ENCODE measurements at places on chromosomes 2 and 18.

DNA sequence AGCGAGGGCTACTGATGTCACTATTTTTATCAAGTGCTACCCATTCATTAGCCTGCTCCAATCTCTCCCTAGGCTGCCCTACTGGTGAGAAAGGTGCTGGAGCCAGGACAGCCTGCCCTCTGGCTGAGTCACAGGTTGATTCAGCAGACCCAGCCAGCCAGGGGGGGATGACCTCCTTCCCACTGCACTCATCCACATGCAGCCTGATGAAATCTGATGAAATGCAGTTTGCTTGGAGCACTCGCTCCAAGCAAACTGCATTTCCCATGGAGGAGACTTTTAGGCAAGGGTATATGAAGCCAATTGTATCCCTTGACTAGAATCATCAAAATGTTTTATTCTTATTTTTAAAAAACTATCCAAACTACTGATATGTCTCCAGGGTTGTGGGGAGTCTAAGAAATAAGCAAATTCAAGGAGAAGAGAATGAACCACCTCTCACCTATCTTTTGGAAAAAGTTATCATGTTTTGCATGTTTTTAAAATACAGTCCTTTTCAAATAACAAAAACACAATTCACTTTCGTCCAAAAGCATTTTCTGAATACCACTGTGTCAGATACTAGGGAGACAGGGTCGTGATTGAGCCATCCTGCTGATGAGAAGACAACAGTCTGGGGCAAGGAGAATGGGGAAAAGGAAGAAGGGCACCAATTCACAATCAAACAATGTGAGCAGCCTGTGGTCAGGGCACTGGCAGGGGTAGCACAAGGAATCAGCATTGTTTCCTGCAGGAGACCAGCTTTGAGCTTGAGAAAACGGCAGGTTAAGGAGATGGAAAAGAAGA, 128.3 kb downstream of the AFF3 start:
- DNase-seq, result no peak

DNA sequence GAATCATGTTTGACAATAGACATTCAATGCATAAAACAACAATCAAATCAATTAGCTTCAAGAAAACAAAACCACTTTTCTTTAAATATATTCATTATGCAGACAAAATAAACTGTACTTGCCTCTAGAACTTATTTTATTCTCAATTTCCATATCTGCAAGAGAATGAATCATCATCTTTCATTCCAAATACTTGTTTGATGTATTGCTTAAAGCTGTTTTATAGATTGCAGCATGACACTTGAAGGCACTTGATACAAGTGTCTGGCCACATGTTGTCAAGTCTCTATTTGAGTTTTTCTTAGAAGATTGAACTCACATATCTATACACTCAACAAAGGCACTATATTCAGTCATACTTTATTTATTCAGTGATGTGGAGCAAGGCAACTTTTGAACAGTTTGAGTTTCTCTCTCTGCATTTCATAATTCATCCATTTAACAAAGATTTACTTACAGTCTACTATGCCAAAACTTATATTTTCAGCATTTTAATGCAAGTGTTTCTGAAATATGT, 38.7 kb upstream of the DDX18 start:
- no peak for DNase-seq

- DNase-seq, result no peak
These were observed 17.5 kb upstream of the CDC42EP3 start for GRCh38 chr2:37688771-37689468.

DNA sequence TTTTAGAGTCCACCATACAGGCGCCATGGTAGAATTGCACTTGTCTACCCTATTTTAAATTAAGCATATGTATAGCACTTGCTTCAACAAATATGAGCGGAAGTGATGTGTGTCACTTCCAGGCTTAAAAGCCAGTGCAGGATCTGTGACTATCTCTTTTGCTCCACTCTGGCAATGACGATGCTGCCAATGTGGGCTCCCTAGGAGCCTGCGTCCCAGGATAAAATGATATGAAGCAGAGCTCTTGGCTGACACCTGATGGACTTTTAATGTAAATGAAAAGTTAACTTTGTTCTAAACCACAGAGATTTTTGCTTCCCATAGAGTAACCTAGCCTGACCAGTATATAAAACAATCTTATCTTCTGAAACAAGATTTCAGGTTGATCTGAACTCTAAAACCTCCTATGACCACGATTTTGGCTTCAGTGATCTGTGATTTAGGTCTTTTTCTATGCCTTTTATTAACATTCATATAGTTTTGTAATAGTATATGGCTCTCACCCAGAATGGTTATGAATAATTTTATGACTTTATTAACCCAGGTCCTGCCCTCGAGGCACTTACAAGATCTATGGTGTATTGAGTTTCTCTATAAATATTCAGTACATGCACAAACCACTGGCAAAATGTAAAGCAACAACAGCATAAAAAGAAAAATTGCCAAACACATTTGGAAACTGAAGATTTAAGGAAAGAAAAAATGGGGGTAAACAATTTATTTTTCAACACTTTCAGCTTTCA, 422.5 kb upstream of the PIK3C3 start:
- DNase-seq, result no peak

- DNase-seq, result no peak
These were observed 112.9 kb downstream of the CSRNP3 start for GRCh38 chr2:165582409-165582808.

- DNase-seq, result no peak
These were observed 726.5 kb upstream of the RAB6C start for GRCh38 chr2:129252781-129253460.

- DNase-seq, result no peak
These were observed 80.6 kb downstream of the ARHGAP15 start for GRCh38 chr2:143209570-143210445.

DNA sequence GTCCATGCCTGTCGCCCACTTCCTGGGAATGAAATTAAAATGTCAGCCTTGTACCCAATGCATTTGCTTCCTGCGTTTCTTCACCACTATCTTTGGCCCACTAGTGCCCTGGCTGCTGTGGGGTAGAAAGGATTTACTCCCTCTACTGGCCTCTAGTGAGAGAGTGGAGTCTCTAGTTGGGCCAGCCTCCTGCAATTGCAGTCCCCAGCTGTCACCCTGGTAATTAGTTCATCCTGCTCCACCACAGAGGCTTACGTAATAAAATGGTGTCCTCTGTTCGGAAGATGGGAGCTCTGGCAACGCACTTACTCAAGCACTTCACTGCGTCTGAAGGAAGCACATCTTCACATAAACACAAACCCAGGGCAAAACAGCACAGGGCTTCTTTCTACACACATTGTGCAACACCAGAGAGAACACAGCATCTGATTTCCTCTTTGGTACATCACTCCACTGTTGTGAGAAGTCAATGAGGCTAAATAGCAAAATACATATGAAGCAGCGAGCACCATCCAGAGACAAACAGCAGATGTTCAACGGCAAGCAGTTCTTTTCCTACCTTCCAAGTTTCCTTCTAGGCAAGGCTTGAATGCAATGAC, 274.6 kb downstream of the LRATD1 start:
- DNase-seq, result no peak
